ENCODE measurements at places on chromosomes 7 and 10.

DNA sequence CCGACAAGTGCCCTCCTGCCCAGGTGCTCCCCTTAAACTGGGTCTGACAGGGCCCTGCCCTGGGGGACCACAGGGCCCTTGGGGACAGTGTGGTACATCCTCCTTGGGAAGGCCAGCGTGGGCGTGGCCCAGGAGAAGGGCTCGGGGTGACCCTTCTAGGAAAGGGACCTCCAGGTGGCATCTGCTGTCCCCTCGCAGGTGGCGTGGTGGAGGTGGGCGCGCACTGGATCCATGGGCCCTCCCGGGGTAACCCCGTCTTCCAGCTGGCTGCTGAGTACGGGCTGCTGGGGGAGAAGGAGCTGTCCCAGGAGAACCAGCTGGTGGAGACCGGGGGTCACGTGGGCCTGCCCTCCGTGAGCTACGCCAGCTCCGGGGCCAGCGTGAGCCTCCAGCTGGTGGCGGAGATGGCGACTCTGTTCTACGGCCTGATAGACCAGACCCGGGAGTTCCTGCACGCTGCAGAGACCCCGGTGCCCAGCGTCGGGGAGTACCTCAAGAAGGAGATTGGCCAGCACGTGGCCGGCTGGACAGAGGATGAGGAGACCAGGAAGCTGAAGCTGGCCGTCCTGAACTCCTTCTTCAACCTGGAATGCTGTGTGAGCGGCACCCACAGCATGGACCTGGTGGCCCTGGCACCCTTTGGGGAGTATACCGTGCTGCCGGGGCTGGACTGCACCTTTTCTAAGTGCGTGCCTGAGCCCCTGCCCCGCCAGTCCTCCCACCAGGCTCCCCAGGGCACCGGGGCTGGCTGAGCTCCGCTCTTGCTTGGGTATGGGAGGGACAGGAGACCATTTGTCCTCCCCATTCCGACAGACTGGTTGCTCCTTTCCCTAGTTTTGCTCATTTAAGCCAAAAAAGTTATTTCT lies 972 bp downstream of the PAOX start:
- no peak for DNase-seq

GRCh38 chr7:152733286-152733934 lies 26.1 kb upstream of the ACTR3B start:
- peak; percentile 54 for DNase-seq

- DNase-seq: no peak
Observed at GRCh38 chr10:111821871-111822270, 361.7 kb downstream of the GPAM start.

- DNase-seq: no peak
Observed at GRCh38 chr10:78190051-78190825, 156.6 kb downstream of the RPS24 start.

- DNase-seq: no peak
Observed at GRCh38 chr10:94878649-94879048, 59.8 kb upstream of the CYP2C9 start.

DNA sequence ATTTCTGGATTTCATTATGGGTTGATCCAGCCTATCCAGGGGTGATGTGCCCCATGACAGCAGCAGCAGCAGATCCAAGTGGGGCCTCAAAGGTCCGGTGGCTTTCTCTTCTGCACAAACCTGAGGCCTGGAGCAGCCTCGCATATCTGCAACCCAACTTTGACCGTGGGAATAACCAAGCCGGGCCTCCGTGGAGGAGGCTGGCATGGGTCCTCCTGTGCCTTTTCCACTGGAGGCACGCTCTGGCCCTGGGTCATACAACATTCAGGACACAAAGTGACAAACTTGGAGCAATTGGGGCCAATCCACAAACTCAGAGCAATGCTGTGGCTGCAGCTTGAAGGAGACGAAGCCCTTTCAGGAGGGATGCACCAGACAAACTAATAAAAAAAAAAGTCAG lies 330.0 kb upstream of the MKI67 start:
- DNase-seq: no peak

Data from DMS53 (cell line).